ENCODE measurements at places on chromosomes 16 and 17.

GRCh38 chr16:2771496-2772402 lies 5.3 kb downstream of the ELOB start:
- no peak for DNase-seq

- no peak for DNase-seq
Observed at GRCh38 chr16:88790312-88791211, 5.5 kb upstream of the PIEZO1 start.

DNA sequence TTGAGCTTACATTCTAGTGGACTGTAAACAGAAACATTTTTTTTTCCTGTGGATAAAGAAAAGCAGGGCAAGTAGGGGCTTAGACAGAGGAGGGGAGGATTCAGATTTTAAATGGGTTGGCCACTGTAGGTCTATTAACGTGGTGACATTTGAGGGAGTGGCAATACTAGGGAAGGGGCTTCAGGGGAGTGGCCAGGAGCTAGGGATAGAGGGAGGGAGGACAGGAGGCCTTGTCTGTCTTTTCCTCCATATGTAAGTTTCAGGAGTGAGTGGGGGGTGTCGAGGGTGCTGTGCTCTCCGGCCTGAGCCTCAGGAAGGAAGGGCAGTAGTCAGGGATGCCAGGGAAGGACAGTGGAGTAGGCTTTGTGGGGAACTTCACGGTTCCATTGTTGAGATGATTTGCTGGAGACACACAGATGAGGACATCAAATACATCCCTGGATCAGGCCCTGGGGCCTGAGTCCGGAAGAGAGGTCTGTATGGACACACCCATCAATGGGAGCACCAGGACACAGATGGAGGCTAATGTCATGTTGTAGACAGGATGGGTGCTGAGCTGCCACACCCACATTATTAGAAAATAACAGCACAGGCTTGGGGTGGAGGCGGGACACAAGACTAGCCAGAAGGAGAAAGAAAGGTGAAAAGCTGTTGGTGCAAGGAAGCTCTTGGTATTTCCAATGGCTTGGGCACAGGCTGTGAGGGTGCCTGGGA lies 6.5 kb upstream of the HBM start:
- no peak for DNase-seq

- DNase-seq = peak; percentile 77
Observed at GRCh38 chr16:14284930-14285512, 213.9 kb downstream of the MRTFB start.

DNA sequence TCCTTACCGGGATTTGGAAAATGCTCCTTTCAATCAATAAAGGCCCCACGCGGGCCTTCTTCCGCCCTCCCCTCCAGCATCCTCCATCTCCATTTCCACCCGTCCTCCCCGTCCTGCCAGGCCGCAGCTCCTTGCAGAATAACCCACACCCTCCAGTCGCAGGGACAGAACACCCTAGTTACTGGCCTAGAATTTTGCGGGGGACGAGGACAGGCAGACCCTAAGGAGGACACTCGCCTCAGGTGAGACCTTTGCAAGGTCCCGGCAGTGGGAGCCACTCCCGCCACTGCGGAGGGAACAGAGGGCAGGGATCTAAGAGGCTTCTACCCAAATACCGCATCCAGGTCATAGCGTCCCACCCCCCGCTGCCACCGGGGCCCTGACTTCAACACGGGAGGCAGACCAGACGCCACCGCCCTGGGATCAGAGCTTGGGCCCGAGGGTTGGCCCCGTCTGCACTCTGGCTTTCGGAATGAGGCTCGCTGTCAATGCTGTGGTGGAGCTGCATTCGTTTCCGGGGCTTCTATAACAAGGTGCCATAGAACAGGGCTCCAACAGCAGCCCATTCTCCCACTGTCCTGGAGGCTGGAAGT lies 26.8 kb downstream of the SLC25A10 start:
- DNase-seq = no peak

DNA sequence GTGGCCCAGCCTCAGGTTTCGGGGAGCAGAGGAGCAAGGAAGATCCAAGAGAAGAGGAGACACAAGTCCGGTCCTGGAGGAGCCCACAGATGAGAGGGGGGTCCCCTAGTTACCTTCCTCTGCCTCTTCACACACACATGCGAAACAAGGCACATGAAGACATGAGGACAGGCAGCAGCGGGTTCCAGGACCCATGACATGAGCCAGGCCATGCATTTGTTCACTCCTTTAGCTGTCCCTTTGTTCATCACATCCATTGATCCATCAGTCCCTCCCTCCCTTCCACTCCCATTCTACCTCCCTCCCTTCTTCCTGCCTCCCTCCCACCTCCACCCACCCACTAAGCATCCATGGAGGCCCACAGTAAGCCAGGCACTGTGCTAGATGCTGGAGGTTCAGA lies 9.4 kb downstream of the PPY start:
- no peak for DNase-seq

GRCh38 chr16:56047307-56048234 lies 143.7 kb upstream of the GNAO1 start:
- DNase-seq = peak; percentile 32

- DNase-seq = no peak
Observed at GRCh38 chr17:1039511-1040215, 42.7 kb downstream of the TIMM22 start.

DNA sequence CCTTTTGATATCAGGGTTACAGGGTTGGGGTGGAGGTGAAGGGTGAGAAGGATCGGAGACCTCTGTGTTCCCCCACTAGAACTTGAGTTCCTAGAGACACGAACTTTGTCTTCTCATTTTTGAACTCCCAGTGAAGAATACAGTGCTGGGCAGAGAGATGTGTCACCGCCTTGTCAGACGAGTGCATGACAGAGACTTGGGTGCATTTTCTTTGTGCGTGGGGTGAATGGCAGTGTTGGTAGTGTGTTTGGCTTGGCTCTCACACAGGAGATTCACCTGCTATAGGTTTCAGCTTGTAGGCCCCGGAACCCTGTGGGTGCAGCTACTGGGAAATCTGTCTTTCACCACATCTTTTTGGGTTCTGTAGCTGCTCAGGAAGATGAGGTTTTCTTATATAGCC lies 40.0 kb upstream of the CCR7 start:
- DNase-seq = no peak

DNA sequence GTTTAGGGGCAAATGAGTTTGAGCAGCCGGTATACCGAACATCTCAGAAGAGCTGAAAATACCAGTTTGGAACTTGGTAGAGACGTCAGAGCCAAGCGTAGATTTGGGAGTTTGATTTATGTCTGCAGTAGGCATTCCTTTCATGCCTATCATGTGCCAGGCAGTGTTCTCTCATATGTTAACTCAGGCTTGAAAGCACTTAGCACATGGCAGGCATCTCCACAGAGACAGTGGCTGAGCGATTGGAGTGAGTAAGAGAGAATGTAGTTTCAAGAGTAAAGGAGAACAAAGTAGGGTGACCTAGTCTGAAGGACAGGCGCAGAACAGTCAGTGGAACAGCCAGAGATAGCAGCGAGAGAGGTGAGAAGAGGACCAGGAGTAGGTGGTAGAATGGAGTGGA lies 207.0 kb downstream of the FTO start:
- no peak for DNase-seq

DNA sequence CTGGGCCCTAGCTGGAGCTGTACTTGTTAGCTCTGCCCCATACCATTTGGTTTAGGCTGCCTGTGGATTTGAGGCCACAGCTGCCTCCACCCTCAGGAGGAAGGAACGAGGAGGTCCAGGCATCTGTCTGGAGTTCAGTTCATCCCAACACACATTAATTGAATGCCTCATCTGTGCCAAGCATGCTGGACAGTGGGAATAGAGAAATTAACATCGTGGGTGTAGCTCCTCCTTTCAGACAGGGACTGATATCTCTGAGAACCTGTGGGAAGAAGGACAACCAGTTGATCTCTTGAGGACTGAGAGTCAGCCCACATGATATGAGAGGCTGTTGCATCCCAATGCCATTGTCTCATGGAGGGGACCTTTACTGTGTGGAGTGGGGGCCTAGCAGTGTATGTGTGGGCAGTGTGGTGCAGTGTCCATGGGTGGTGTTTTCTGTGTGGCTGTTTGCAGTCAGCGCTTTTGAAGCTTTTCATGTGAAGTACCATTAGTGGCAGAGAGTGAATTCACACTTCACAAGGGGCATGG lies 29.4 kb upstream of the DDX52 start:
- DNase-seq = no peak

DNA sequence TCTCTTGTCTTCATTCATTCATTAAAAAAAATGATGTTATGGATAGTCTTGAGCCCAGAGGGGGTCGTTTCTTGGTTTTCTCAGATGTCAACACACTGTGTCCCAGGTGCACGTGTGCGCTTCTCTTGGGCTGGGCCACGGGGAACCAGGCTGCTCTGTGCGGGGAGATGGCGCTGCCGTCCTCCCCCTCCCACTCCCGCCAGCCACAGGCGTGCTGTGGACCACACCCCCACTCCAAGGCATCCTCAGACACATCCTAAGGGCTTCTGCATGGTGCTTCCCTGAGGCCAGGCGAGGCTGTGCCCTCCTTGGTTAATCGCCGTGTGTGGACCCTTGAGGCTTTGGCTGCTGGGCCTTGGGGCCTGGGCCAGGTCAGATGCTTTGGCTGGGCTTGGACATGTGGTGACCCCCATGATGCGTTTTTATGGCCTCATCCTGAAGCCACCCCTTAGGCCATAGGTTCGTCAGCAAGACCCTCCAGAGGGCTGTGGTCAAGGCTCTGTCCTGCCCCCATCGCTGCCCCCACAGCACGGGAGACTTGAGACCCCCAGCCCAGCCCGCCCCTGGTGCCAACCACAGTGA lies 245.7 kb upstream of the CIBAR2 start:
- no peak for DNase-seq

- DNase-seq = no peak
Observed at GRCh38 chr16:74577882-74578366, 29.0 kb downstream of the GLG1 start.

- DNase-seq = no peak
Observed at GRCh38 chr17:40459636-40460603, 16.7 kb downstream of the IGFBP4 start.

GRCh38 chr16:69351309-69352027 lies at the start of gene TMED6:
Gene TMED6 (minus strand): TSS chr16:69351786. CDS start chr16:69351753, 33 bp downstream.
- DNase-seq = no peak

DNA sequence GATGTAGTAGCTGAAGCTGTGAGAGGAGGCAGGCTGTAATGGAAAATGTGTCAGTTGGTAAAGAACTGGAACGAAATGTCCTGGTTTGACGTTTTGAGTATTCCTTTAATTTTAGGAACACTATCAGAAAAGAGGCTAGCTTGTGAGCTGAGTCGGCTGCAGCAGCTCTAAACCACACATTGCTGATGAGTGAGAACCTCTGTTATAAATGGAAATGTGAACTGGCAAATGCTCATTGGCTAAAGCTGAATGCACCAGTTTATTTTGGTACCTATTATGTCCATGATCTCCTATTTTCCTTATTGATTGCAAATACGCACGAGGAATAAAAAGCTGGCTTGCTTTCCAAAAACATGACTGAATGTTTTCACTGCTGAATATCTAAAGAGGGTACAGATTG lies 11.0 kb upstream of the WIPI1 start:
- no peak for DNase-seq

Measured in NCI-H1092 treated with DMSO at 0.1 percent for 48 hours (cell line).